ENCODE measurements at places on chromosomes 12 and 14.
A peak's percentile ranks its signal among the peaks of the same experiment; 100 is the strongest.

DNA sequence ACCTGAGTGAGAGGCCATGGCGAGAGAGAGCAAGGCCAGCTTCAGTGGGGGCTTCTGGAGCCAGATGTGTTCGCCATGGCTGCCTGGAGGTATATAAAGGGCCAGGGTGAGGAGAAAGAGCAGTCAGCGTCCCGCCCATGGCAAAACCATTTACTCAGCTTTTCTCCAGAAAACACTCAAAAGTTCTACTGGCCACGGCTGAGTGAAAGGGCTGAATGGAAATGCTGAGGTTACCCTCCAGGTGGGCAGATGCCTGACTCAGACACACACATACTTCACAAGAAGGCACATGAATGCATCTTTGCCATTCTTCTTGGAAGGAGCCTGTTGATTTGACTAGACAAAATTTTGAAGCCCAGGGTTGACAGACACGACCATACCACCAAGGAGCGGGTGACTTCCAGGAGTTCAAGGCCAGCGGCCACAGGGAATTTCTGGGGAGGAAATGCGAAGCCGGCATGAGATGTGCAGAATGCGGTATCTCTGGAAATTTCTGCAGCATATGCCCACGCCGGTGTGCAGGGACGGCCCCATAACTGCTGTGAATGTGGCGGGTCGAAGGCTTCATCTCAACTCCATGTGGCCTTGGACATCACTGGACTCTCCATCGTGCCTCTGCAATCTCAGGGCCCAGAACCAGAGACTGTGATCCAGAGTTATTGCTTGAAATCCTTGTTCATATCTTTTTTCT is at the start of gene IL31:
TSS of gene IL31 (minus strand) at position 67 of the 691 bp plus-strand sequence. CDS start at position 18, 49 bp downstream.
- no peak for DNase-seq

- no peak for DNase-seq
These were observed 31.1 kb upstream of the BEGAIN start for GRCh38 chr14:100618318-100618693.

- DNase-seq = no peak
These were observed 99.9 kb downstream of the PHETA1 start for GRCh38 chr12:111268738-111269572.

DNA sequence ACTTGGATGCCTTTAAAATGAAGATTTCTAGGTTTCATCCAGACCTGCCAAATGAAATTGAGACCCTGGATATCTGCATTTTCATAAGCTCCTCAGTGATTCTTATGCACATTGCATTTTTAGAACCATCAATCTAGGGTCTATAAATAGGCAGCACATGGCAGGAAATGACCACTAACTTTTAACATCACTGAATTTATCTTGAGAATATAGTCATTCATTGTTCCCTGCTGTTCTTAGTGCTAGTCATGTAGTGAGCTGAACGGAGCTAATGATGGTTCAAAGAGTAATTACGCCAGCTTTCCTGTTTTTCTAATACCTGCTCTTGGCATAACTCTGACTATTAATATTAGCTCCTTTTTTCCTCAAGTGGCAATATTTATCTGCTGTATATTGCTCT is 91.6 kb downstream of the TPH2 start:
- no peak for DNase-seq

GRCh38 chr12:49092086-49092815 is 2.4 kb downstream of the DHH start:
- DNase-seq = peak; percentile 35

GRCh38 chr12:130481392-130481879 is 143.7 kb downstream of the PIWIL1 start:
- DNase-seq = no peak

DNA sequence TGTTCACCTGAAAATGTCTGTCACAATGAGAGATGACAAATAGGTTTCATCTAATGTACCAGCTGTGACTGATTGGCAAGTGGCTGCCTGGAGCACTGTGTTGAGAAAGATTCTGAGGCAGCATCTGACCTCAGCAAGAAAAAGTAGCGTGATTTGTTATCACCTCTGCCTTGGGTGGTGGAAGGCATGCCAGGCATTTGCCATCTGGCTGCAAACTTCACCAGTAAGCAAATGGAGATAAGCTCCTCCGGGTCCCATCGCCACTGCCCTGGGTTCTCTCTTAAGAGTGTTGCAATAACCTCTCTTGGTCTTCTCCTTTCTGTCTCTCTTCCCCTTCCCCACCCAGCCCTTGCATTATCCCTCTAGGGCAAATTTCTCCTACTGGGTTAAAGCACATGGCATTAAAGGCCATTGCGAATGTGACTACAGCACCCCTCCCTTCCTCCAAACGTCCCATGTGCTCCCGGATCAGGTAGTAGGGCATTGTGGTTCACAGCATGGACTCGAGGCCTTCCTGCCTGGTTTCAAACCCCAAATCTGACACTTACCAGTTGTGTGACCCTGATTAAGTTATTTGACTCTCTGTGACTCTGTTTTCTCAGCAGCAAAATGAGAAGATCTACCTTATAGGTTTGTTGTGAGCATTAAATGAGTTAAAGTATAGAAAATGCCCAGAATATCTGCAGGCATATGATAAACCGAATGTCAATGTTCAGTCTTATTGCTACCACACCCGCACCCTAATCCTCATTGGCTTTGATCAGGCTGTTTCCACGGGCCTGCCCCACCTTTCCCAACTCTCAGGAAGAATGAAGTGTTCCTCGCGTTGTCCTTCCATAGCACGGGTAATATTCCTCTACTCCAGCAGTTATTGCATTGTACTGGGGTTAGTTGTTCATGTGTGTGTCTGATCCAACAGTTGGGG is 8.2 kb upstream of the LGALS3 start:
- DNase-seq = no peak

GRCh38 chr12:102567031-102567985 is 86.9 kb upstream of the IGF1 start:
- no peak for DNase-seq

- no peak for DNase-seq
These were observed 8.7 kb downstream of the MTERF2 start for GRCh38 chr12:106978035-106978800.

DNA sequence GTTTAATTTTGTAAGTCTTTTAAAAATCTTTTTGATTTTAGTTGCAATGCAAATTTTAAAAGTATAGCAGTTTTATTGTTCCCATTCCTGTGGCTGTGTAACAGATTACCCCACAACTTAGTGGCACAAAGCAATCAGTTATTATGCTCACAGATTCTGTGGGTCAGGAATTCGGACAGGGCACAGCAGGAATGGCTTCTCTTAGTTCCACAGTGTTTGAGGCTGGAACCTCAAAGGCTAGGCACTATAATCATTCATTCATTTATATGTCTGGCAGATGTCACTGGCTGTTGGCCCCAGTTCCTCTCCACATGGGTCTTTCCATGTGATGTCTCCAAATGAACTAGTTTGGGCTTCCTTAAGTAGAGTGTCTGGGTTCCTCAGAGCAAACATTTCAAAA is 193.3 kb downstream of the RAD51B start:
- DNase-seq = no peak

DNA sequence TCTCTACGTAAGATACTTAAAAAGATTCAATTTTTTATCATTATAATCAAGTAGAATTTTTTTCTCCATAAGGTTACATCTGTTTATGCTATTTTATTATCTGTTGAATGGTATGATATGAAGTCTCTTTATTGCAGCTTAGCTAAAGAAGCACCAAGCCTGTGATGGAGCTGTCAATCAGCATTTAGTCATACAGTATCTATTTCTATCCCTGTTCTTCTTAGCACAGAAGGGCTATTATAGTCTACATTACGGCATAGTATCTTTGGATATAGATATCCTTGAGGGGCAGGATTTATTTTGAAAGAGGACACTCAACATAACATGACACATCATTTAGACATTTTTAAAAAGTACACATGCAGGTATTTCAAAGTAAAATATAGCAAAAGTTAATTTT is 277.1 kb downstream of the FOXG1 start:
- DNase-seq = no peak

GRCh38 chr12:107845226-107845979 is 70.9 kb downstream of the ASCL4 start:
- DNase-seq = no peak

- DNase-seq = no peak
These were observed 67.3 kb upstream of the STK38L start for GRCh38 chr12:27176765-27177164.

GRCh38 chr14:72519543-72519942 is 374.4 kb downstream of the DPF3 start:
- no peak for DNase-seq

DNA sequence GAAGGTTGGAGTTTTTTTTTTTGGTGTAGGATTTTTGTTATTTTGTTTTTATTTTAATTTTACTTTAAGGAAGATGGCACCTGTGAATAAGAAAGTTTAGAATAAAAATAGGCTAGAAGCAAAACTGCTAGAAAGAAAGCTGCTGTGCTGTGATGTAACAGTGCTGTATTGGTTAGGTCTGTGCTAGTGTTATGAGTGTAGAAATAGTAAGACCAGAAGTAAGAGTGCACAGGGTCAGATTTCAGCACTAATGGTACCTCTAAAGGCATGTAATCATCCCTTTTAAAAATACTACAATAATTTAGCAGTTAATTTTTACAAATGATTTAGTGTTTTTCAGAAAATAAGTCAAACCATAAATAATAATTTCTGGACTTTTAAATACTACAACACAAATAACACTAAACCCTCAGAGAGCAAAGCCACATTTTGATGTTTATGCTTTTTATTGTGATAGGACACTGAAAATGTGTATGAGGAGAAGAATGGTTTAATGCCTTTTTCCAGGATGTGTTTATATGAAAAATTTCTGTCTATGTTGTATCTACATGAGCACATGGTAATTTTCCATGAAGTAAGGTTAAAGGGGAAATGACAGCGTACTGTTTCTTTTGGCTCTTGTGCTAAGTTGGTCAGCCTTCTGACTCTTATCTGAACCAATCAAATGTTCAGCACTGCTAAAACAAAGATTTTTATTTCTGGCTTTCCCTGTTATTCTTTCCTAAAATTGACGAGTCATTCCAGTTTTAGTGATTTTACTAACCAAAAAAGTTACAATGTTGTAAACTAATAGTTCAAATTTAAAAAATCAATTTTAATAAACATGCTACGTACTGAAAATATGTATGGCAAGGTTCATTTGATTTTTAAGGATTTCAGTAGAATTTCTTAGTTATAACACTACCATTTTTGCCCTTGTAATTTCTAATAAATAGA is 96.1 kb downstream of the PPHLN1 start:
- no peak for DNase-seq

DNA sequence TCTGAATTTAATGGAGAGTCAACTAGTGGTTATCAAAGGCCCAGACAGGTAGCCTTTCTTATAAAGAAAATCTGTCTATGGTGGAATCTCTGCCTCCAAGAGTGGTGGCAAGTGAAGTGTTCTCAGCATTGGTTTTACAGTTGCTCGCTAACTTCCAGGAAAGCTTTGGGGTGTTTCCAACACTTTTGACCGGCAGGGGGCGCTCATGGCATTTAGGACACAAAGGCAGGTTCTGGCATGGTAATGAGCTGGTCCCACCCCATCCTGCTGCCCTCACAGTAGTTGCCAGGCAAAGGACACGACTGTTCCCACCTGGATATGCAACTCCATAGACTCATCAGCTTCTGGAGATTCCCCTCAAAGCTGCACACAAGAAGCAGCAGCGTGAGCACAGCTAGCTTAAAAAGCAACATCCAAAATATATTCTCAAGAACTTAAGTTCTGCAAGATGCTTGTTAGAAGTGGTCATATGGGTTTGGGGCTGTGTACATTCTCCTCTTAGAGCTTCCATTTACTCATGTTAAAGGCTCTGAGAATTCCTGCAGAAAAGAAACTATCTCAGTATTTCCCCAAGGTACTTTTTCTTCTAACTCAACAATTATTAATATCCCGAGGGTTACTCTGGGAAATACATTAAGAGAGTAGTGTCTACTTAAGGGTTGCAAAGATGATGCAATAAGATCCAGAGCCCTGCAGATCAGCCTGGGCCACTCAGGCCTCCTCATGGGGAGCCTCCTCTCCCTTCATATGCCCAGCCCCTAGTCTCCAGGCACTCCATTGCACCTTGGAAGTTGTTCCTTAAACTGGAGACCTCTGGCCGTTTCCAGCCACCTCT is 14.8 kb downstream of the PROX2 start:
- peak; percentile 69 for DNase-seq

DNA sequence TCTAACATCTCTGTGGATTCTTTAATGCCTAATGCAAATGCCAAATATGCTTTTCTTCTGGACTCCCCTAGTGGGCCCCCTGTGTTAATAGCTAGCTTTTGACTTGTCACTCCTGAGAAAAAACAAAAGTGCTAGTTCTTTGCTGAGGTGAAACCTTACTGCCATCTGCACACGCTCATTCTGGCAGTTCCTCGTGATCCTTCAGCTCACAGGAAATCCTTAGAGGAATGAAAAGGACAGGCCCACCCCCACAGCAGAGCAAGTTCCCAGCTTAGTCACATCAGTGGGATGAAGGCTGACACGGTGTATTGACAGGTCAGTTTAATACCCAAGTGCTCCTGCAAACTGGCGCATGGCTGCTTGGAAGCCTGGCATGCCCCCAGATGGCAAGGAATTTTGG is 165.1 kb upstream of the ATP2B1 start:
- DNase-seq = no peak

DNA sequence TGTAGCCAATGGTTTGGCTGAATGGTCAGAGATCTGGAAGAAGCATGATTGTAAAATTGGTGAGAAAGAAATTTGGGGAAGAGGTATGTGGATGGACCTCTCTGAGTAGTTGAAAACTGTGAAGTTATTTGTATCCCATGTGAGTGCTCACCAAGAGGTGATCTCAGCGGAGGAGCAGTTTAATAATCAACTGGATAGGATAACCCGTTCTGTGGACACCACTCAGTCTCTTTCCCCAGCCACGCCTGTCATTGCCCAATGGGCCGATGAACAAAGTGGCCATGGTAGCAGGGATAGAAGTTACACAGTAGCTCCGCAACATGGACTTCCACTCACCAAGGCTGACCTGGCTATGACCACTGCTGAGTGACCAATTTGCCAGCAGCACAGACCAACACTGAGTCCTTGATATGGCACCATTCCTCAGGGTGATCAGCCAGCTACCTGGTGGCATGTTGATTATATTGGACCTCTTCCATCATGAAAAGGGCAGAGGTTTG is 257.4 kb upstream of the ATXN7L3B start:
- no peak for DNase-seq

GRCh38 chr12:57569858-57570257 is 20.0 kb downstream of the KIF5A start:
- no peak for DNase-seq

Data from NCI-H187 (cell line).